Uterus (tissue), 4 donors: ENCODE measurements at places on chromosomes 12 and 14. TPM values are rescaled to one million over a fixed set of nuclear protein-coding genes. Genes with fewer than 3 reads are reported as not detected.
A peak's percentile ranks its signal among the peaks of the same experiment; 100 is the strongest.

GRCh38 chr12:65881965-65882413 lies 57.7 kb downstream of the HMGA2 start:
- DNase-seq: peak; percentile 75

- no peak for DNase-seq
These were observed 2.7 kb downstream of the KMT2D start for GRCh38 chr12:49057888-49058287.

DNA sequence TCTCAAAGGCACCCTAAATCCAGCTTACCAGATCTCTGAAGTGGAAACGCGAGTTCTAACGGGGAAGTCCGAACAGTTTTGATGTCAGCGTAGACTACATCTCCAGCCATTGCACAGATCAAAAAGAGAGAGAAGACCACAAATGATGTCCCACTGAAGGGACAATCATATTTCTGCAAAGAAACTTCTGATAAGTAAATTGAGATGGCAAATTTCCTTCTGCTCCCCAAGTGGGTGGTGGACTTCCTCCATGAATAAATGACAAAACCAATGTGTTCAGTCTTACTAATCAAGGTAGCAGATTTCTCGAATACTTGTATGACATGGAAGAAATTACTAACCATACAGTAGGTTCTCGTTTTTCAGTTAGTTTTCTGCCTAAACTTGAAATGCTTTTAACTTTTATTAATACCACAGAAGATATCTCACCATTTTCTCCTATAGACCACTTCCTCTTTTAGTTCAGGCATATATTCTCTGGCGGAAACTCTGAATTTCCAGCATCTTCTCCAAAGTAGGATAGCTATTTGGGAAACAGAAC lies at the start of gene CLECL1:
TSS of gene CLECL1 (minus strand) at position 177 of the 541 bp plus-strand sequence.
- no peak for DNase-seq

DNA sequence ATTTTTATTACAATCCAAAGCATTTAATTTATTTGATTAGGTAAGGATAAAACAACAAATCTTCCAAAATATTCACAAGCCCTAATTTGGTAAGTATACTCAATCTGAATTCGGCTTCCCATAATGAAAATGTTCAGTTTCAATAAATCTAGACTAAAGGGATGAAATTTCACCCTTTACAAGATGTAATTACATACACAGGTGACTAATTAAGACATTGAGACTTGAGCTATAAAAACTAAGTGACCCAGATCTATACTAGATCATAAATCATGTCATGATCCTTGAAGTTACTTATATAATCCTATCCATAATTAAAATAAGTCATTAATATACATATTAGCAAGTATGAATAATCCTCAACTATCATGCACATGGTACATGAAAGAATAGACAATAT lies 36.6 kb downstream of the LRP6 start:
- DNase-seq: no peak

- peak; percentile 98 for DNase-seq
These were observed 92.7 kb downstream of the LRRC74A start for GRCh38 chr14:76918782-76919394.

- no peak for DNase-seq
These were observed 111.2 kb upstream of the TMCC3 start for GRCh38 chr12:94761559-94761958.

DNA sequence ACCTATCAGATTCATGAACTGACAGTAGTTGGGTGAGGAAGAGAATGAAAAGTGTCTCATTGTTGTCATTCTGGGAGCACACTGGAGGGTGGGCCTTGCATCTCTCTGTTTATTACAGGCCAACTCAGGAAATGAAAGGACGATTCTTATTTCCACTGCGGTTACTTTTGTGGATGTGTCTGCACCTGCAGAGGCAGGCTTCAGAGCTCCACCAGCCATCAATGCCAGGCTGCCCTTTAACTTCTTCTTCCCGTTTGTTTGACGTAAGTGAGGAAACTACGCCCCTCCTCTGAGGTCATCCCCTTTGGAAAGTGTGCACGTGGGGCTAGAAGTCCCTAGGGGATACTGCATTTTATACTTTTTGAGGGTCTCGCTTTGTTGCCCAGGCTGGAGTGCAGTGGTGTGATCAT lies 33.7 kb downstream of the TCTN1 start:
- DNase-seq: no peak

DNA sequence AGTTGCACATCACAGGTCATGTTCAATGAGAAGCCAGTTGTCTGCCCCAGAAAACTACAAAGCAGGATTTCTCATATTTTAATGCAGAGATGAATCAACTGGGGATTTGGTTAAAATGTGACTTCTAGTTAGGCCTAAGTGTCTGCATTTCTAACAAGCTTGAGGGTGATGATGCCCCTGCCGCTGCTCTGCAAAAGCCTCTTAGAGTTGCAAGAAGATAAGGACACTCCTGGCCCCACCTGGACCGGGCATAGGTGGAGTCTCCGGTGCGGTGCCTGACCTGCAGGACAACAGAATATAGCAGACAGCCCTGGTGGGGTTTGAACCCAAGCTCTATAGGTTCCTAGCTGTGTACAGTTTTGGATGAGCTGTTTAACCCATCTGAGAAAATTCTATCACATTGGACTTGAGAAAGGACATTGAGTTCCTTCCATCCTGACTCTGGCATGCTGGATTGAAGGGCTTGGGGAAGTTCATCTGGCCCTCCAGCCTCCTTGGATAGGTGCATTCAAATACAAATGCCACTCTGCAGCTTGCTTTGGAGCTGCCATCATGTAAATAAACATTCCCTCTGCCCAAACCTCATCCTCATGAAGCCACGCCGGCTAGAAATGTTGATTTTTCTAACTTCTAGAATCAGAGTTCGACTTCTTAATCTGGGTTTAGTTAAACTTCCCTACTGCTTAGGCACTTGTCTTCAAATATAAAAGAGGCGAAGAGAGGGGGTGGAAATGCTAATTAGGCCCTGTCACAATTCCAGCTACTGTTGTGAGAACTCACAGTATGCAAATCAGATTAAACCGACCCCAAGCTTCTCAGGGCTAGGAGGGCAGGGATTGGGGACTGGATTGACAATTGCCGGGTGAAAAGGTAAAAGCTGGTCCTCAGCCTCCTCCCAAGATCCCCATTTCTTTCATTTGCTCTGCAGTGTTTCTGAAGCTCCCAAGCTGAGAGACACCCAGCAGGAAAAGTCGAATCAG lies 1225.6 kb downstream of the VRK1 start:
- no peak for DNase-seq

GRCh38 chr14:75725481-75725880 lies 64.4 kb downstream of the TTLL5 start:
- DNase-seq: no peak

GRCh38 chr12:83841620-83842019 lies 1071.0 kb downstream of the SLC6A15 start:
- DNase-seq: no peak

DNA sequence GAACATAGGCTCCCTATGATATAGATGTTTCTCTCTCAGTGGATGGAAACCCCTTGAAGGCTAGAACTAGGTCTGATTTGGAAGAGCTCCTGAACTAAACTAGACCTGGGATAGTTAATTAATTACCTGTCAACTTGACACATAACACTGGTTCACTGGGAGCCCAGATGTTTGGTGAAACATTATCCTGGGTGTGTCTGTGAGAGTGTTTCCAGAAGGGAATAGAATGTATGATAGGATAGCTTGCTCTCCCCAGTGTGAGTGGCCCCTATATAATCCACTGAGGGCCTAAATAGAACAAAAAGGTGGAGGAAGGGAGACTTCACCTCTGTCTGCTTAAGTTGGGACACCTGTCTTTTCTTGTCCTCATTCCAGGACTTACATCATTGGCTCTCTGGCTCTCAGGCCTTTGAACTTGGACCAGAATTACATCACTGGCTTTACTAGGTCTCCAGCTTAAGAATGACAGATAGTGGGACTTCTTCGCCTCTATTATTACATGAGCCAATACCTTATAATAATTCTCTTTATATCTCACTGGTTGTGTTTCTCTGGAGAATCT lies 194.1 kb downstream of the KTN1 start:
- no peak for DNase-seq

DNA sequence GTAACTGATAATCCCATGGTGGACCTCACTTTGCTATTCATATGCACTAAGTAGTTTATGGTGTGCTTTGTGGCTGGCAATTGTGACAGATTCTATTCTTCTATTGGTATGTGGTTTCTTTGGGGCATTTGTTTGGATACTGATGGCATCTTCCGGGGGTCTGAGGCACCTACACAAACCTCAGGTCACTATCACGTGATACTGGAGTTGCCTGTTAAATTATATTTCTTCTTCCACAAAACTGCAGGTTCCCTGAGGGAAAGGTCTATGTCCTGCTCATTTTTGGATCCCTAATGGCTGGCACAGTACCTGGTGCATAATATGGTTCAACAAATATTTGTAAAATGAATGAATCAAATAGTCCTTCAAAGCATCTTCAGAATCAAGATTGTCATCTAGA lies 49.5 kb upstream of the HELB start:
- no peak for DNase-seq

DNA sequence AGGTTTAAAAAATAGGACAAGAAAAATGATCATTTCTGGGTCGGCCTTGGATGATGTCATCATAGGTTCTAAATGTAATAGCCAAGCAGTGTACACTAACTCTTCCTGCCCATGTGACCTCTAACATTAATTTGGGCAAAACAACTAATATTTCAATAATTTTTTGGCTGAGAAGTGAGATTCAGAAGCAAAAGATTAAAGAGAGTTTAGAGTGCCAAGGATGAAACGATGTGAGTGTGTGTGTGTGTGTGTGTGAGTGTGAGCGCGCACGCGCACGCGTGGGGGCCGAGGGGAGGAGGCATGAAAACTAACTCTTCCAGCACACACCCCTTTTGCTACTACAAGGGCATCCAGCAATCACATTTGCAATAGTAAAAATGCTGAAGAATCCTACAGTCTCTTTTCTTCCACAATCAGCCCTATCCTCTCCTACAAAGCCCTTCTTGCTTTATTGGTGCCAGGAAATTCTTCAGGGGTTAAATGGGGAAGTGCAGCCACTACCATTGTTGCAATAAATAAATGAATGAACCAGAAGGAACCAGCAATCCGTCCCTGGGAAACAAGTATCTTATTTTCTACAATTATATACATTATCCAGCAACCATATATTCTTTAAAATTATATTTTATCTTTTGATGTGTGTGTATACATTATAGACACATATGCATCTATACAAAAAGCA lies 52.9 kb downstream of the PEBP1 start:
- DNase-seq: peak; percentile 59

Gene ACVR1B
- total RNA-seq: 15.0 TPM

Gene KRT2
- total RNA-seq: not detected

Gene SLCO1A2
- total RNA-seq: not detected

Gene KRT71
- total RNA-seq: not detected

Gene CEBPE
- not detected for total RNA-seq

Gene SERPINA10
- not detected for total RNA-seq
